NCI-H1417 (cell line): ENCODE measurements at places on chromosomes 12 and 14.

DNA sequence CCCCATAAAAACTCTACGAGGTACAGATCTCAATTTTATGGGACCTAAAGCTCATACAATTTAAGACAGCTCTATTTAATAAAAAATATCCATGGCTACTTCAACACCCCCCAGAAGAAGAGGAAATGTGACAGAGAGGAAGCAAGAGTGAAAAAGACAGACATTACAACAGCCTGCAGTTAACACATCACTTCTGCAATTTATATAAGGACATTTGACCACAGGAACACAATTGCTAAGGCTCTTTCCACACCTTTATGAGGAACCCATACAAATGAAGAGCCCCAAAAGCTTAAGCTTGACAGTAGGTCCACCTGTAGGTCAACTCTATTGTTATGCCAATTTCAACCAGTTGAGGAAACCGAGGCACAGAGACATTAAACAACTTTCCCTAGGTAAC, 5.6 kb downstream of the OR10P1 start:
- no peak for DNase-seq

DNA sequence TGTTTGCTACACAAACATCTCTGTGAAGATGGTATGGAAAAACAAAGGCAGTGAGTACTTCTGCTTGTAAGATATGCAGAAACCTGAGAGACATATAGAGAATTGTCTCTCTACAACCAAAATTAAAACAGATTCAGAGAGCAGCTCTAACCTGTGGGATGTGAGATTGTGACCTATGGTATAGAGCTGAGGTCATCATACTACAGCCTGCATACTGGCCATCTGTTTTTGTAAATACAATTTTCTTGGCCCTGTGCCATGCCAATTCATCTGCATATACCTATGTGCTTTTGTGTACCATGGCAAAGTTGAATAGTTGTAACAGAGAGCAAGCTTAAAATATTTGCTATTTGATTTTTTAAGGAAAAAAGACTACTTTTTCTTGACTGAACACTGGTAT, 99.6 kb downstream of the LMO3 start:
- no peak for DNase-seq

DNA sequence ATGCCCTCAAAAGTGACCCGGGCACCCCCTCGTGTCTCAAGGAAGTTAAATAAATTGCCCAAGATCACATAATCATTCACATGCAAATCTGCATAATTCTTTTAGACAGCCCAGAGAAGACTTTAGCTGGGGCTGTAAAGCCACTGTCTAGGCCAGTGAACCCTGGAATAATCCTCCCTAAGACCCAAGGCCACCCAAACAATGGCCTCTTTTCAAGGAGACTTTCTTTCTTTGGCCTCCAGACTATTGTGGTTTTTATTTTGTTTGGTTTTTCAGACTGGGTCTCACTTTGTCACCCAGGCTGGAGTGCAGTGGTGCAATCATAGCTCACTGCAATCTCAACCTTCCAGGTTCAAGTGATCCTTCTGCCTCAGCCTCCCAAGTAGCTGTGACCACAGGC, 10.6 kb downstream of the SVOP start:
- DNase-seq, result no peak

GRCh38 chr14:104477666-104478380, 101.7 kb upstream of the C14orf180 start:
- peak; percentile 59 for DNase-seq

- DNase-seq, result peak; percentile 36
Observed at GRCh38 chr12:9347328-9348127, 139.3 kb upstream of the PZP start.
